ENCODE measurements at places on chromosomes 2 and 18.

DNA sequence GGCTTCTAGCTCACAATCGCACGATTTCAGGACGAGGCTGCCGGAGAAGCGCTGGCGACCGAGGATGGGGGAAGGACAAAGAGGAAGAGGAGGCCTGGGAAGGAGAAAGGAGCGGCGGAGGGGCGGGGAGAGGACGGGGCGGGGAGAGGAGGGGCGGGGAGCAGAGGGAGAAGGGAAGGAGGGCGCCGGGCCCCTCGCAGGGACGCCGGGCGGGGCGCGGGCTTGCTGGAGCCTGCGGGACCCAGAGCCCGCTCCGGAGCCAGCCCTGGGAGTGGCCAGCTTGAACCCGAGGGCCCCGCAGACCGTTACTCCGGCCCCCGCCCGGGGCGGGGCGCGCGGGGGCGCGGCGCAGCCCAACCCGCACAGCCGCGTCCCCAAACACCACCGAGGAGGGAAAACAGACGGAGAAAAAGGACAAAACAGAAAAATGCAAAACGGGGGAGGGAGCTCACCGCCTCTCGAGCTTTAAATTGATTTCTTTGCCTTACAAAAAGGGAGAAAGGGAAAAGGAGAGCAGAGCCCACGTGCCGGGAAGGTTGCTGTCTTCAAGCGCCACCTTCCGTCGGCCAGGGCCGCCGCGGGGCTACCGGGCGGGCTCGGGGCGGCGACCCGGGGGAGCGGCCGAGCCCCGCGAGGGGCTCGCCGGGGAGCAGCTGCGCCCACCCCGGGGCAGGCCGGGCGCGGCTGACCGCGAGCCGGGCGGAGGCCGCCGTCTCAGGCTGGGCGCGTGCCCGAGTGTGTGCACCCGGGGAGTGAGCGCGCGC is 781 bp upstream of the SOX11 start:
- DNase-seq = no peak

GRCh38 chr2:197308996-197309690 is 1.4 kb downstream of the ANKRD44 start:
- no peak for DNase-seq

DNA sequence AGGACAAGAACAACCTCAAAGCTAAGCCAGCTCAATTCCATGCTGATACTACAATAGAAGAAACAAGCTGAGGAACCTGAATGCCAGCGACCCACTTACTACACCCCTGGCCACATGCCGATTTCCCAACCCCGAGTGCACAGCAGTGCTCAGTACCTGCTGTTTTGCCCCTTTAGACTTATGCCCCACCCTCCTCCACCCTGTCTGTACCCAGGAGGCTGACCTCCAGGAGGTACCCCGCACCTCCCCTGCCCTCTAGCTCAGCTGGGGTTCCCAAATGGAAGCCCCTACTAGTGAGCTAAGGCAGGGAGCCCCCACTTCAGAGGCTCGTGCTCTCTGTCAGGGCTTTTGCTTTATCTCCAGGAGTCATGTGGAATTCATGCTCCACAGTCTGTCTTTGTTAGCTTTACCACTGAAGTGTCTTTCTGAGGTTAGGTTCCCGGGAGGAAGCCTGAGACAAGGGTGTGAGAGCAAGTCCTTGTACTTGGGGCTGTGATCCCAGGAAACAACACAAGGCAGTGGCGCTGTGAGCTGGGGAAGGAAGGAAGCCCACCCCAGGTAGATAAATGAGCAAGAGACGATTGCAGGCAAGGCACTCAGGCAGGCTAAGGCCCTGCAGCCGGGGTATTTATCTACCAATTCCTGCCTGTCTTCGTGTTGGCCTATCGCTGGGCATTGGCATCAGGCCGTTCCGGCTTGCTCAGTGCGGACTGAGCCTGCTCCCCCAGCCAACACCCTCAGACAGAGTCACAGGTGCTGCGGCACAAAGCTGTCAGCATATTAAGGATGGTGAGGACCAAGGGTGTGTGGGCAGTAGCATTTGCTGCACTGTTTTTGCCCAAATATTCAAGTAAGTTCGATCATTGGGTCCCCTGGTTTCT is 220.5 kb downstream of the CYP26B1 start:
- DNase-seq = no peak

DNA sequence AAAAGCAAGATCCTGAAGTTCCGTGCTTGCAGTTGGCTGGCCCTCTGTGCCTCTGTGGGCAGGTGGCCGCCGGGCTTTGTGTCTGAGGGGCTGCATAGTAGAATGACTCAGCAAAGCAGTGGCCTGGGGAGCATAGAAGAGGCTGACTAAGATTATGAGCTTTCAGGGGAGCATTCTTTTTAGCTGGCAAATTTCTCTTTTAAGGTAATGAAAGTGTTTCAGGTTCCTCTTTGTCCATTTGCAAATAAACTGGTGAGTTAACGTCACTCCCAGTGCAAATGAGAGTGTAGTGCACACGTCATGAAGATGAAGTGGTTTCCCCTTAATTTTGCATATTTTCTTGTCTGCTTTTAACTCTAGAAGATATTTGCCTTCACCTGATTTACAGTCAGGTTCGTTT is 98.6 kb downstream of the BCL2L11 start:
- DNase-seq = no peak

- no peak for DNase-seq
These were observed 39.4 kb downstream of the METAP1D start for GRCh38 chr2:172039011-172039704.

DNA sequence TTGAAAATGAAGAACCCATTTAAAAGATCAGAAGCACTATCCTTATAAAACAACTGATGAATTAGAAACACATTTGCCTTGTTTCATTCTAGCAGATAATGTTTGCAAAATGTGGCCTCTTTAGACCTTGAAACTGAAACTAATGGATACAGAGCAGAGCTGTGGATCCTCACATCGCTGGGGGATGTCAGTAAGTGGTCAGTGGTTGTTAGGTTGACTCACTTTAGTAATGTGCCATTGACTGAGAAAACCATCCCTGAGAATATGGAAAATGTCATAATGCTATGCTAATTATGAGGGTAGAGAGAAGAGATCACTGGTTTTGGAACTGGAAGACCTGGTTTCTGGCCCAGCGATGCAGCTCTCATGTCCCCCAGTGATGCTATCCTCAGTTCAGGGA is 176.7 kb downstream of the MYO1B start:
- no peak for DNase-seq

GRCh38 chr18:34789768-34790344 is 79.8 kb downstream of the DTNA start:
- no peak for DNase-seq

DNA sequence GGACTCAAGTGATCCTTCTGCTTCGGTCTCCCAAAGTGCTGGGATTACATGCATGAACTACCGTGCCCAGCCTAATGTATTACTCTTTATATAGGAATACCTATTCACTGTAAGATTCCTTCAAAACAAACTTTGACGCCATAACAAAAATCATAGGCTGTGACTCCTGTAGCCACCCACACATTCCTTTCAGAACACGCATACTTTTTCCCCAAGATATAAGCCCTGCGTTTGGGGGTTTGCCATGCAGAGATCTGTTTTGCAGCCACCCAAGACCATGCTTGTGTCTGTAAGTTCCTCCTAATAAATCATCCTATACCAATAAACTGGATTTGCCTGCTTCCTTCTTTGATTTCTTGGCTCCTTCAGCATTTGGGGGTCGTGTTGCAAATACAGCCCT is 46.0 kb upstream of the STON1 start:
- no peak for DNase-seq

DNA sequence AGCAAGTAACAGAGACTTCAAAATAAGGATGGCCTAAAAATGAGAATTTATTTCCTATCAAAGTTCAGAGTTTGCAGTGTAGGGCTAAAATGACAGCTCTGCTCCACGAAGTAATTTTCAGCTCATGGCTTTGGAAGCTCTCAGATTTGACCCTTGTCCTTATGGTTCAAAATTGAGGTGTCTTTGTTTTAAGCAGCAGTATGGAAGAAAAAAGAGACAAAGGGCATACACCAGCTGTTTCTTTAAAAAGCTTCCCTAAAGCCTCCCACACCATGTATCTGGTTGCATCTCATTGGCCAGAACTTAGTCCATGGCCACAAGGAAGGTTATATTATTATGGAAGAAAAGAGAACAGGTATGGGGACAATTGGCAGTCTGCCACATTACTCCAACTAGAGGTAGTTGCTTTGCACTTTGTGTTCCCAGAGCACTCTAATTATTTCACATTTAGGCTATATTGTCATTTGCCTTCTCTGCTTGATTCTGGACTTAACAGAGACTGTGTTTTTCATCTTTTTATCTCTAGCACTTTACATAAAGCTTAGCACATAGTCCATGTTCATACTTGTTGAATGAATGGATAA is 180.4 kb downstream of the MCFD2 start:
- no peak for DNase-seq

DNA sequence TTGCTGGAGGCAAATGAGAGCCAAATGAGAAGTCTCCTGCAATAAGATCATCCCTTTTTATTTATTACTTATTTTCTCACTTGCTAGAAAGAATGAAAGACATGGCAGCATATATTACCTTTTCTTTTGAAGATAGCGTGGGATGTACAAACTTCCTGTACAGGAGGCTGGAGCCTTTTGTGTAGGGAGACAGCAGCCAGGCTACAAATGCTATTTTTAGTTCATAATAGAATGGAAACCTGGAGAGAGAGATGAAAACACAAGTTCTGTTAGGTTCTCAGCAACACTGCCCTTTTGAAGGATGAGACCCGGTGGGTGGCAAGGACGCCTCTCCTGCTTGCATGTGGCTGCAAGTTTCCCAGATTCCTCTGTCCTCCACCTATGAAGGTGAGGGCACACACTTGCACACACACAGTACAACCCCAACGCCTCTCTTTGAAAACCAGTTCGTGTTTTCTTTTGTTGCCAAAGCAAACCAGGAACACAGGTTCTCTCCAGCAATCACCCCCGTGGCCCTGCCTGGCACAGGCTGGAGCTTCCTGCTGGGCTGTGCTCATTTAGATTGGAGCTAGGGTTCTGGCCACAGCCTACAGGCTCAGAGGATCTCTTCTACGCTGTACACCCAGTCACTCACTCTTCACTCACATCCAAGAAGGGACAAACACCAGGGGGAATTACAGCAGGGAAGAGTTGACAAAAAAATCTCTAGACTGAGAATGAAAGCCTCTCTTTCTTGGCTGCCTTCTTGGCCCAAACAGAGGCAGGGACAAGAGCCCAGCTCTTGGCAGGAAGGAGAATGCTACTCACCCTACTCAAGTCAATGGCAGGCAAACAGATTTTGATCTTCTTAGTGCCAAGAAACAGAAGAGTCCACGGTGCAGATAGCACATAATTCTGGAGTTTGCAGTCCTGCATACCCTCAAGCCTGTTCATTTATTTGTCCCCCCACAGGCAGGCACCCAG is 55.6 kb downstream of the MRPL35 start:
- no peak for DNase-seq

DNA sequence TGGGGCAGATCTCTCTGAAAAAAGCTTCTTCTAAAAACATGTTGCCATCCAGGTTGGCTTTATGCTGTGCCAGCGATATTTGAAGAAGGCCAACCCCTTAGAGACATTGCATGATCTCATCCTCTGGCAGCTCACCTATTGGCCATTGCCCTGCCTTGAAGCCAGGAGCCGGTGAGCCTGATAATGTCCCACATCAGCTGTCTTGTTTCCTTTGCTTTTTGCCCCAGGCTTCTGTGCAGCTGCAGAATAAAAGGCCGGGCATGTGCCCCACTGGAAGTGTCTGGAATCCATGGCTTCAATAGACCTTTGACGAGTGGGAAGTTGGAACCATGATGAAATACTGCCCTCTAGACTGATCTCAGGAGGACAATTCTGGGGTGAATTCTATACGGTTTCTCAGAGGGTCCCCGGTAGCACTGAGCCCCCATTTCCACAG is 523.5 kb upstream of the ZEB2 start:
- DNase-seq = no peak

- no peak for DNase-seq
These were observed 101.6 kb downstream of the LRRC30 start for GRCh38 chr18:7332452-7332851.

DNA sequence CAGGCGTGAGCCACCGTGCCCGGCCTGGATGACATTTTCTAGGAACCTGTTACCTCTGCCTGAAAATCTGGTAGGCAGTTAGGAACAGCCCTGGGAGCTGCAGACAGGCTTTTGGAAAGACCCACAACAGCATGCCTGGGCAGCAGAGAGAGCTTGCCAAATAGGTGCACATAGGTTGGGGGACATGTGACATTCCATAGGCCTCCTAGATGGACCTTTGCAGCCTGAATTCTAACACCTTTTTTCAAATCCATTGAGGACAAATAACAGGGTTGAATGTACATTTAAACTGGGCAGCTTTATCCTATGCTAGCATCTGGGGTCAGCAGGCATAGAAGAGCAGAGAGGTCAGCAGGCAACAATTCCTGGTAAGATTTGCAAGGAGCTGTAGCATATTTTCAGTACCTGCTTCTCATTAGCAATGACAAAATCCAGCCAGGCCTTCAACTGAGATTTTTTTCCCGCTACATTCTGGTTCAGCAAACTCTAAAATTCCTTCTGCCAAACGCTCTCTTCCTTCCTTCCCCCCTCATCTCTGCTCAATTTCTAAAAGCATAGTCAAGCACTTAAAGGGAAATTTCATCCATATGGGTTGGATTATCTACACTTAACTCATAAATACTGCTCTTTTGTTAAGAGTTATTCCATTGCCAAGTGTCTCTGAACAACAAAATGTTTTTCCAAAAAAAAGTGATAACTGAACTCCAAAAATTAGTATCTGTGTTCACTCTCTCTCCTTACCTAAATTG is 75.2 kb downstream of the SOWAHC start:
- DNase-seq = no peak

DNA sequence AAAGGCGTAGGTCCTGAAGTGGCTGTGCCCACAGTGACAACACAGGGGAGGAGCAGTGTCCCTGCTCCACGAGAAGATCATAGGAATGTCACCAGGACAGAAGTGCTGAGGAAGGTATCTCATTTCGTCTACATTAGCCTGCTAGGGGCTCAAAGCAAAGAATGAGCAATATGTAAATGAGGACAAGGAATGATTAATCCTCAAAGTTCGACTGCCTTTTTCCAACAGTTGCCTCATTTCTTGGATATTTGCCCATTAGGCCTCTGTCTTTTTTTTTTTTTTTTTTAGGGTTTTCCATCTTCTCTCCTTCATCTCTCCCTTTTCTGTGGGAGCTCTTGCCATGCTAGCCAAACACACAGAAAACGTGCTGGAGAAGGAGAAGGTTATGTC is 105.2 kb upstream of the ARHGAP28 start:
- DNase-seq = peak; percentile 55

GRCh38 chr2:133993160-133993559 is 260.7 kb upstream of the MGAT5 start:
- DNase-seq = no peak

DNA sequence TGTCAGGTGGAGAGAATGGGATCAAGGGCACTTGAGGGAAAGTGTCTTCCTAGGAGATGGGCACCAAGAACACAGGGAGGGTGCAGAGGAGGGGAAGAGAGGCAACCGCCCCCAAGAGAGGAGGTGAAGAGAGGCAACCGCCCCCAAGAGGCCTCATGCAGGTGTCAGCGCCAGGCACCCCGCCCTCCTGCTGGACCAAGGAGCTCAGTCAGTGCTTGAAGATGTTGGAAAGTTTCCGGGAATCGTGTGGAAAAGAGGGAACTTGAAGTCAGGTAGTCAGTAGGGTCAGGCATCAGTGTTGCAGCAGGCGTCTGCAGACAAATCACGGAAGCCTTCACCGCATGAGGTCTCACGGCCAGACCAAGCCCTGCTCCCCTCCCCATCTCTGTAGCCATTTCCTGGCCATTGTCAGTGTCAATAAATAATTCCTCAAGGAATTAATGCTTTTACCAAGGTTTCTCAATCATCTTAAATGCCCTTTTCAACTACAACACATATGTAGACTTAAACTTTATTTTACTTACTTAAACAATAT is 353.1 kb downstream of the EIPR1 start:
- DNase-seq = no peak
